ENCODE measurements at places on chromosomes 2 and 18.

DNA sequence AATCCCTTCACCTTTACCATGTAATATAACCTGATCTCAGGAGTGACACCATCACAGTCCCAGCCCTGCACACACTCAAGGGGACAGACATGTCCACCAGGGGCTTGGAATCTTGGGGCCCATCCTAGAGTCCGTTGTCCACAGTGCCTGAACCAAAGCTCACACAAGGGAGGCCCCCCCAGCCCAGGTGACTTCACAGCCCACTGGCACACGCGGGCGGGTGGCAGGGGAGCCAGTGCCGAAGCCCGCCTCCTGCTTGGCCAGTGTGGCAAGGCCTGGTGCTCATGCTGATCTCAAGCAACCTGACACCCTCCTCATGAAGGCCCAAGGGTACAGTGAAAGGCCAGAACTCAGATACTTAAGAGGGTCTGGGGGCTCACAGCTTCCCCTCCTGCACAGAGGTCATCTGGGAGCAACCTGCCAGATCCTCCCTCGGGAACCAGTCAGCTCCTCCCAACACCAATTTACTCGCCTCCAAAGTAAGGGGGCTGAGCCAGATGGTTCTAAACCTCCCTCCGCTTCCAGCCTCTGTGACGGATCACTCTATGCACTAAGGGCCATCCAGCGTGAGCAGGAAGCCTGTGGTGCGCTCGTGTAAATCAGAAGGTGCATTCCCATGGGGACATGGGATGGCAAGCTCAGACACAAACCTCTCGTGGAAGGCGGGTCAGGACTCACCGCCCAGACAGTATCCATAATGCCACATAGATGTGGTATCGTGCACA is 3.2 kb upstream of the RAB17 start:
- no peak for DNase-seq

- no peak for DNase-seq
Observed at GRCh38 chr2:179606141-179606540, 255.3 kb downstream of the ZNF385B start.

DNA sequence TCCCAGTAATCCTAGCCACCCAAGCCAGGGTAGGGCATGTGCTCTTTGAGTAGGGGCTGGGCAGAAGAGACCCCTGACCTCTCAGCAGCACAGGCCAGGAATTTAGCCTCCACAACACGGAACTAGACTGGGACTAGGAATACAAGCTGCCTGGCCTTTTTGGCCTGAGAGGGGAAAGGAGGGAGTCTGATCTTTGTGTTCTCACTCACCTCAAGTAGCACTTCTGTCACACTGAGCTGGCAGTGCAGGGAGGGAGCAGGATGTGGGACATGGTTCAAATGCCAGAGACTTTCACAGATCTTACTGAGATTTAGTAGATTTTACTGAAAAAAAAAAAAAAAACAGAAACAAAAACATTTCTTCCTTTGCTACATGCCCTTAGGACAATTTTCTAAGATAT is 395.2 kb downstream of the CMPK2 start:
- no peak for DNase-seq

DNA sequence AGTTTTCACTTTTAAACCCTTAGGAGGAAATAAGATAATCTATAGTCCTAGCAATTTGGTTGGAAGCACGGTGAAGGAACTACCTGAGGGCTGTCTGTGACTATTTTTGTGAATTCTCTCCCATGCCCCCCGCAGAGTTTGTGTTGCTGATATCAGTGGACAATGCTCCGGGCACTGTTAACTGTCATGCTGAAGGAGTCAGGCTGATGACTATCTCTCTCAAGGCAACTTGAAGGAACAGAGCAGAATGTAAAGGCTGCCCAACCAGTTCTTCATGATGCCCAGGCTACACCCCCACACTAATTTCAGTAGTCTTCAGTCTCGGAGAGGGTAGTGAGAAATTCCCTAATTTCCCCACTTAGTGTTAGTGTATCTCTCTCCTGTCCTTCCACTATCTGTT is 21.6 kb upstream of the RAB6C start:
- DNase-seq, result no peak

DNA sequence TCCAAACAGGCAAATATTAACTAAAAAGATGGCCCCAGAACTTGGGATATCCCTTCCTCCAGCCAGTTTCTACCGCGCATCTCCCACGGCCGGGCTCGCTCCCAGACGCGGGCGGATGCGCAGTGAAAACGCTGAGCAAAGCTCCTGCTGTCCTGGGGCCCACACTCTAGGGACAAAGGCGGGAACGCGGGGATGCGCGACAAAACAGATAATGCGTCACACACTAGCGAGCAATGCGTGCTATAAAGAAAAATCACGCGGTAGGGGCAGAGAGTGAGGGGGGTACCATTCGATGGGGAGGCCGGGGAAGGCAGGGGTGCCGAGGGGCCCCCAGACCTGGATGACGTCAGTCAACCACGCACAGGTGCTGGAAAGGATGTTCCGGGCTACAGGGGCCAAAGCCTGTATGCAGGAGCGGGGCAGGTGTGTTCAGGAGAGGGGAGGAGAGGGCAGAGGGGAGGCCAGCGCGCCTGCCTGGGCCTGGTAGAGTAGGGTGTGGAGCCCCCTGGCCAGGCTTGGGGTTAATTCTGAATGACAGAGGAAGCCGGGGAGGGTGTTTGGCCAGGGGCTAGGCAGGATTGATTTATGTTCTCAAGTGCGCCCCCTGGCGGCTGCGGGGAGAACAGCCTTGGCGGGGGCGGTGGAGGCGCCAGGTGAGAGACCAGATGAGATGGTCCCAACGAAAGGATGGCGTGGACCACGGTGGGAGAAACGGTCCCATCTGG is 14.9 kb upstream of the ITM2C start:
- peak; percentile 69 for DNase-seq

- no peak for DNase-seq
Observed at GRCh38 chr2:159030674-159031380, 62.4 kb downstream of the TANC1 start.

- no peak for DNase-seq
Observed at GRCh38 chr2:209321076-209321475, 102.8 kb upstream of the MAP2 start.

DNA sequence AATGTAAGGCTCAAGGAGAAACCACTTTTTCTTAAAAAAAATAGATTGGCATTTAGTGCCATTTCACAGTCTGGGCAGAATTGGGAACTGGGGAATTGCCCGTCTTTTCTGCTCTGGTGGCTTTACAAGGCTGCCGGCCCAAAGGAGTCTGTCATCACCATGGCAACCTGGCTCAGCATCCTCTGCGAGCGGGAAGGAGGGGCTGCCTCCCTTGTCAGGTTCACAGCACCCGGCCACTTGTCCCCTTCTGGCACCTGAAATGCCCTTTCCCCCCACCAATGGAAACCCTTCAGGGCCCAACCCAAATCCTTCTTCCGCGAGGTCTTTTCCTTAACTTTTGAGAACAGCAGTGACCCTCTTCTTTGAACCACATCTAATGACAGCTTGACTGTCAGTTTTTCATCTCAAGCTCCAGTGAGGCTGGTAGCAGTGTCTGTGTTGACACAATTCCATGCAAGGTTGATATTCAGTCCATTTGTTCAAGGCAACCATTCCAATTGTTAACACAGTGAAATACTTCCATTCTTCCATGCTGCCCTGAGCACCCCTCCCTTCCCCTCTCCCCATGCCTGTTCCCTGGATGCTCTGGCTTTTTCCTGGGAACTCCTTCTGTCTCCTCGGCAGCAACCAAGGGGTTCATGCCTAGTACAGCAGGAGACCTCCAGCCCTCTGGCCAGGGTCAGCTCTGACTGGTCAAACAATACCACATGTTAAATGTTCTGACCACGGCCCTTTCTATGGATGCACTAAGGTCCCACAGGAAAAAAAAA is 79.6 kb downstream of the DNER start:
- DNase-seq, result no peak

DNA sequence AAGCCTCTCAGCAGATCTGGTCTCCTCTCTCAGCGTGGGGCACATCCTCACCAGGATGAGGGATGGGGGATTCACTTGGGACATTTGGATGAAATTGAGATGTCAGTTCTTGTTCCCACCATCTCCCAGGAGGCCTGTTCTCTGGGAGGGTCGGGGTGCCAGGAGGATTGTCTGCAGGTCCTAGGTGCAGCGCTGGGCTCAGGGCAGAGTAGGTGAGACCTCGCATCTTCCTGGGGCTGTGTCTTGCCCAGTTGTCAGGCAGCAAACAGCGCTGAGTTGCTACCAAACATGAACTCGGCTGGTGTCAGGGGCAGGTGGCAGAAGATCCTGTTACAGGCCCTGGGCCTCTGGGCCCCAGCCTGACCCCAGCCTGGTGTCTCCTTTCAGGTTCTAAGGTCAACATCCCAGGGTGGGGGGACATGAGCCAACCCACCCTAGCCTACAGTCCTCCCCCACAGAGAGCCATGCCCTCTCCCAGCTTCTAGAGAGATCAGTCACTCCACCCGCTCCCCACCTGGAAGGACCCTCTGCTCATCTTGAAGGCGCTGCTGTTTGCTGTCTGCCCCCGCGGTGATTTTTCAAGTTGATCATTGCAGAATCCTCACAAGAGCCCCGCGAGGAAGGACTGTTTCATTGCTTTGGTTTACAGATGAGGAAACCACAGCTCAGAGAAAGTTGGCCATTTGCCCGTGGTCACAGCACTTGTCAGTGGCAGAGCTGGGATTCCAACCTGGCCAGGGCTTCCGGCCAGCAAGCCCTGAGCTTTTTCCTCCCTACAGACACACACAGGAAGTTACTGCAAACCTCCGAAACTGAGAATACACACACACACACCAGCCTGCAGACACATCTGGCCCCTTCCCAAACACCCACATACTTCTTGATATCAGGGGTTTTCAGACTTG is 83.9 kb downstream of the STPG4 start:
- peak; percentile 17 for DNase-seq

GRCh38 chr2:179965291-179966258 is 41.5 kb downstream of the CWC22 start:
- DNase-seq, result no peak

DNA sequence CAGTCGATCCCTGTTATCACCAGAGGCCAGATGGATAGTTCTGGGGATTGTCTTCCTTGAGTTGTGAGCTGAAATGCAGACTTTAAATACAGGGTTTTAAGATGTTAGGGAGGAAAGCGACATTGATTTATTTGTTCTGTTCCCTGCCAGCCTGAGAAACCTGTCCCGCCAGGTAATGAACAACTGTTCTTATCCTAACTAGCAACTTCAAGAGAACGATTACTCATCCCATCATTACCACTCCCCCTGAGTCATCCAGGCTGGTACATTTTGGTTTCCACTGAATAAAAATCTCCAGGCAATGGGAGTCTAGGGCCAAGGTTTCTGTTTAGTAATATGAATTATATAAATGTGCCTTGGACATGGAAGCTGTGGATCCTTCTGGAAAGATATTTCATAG is 131.2 kb downstream of the LYPD6B start:
- DNase-seq, result no peak

DNA sequence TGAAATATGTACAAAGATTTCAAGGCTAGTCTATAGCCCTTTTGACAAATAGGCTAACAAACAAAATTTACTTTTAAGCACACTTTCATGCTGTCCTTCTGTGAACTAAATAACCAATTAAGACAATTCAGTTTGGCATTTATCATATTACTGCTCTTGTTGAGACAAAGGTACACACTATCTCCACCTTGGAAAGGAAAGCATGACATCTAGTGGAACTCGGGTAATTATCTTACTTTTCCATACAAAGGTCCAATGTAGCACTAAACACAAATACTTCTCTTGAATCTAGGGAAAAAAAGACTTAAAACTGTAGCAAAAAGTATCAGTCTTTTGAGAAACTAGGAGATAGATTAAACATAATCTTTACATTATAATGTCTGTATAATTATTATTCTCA is 125.0 kb upstream of the CD226 start:
- no peak for DNase-seq

GRCh38 chr18:908758-909724 is 4.4 kb downstream of the ADCYAP1 start:
- no peak for DNase-seq

DNA sequence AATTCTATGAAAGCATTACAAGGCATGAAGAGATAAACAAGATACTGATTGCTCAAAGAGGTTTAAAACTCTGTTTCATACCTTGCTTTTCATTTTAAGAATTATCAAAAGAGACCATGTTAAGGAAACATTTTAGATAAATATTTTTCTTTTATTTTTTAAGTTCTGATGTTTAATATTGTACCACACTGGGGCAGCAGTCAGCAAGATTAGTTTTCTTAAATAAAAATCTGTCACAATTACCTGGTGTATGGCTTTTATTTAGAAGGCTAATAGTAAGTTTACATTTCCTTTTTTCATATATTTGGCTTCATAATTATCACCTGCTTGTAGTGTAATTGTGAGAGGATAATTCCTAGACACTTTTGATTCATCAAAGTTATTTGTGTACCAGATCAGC is 46.4 kb downstream of the ZNF804A start:
- DNase-seq, result no peak

- peak; percentile 82 for DNase-seq
Observed at GRCh38 chr2:232327105-232328031, 51.2 kb upstream of the ALPP start.

DNA sequence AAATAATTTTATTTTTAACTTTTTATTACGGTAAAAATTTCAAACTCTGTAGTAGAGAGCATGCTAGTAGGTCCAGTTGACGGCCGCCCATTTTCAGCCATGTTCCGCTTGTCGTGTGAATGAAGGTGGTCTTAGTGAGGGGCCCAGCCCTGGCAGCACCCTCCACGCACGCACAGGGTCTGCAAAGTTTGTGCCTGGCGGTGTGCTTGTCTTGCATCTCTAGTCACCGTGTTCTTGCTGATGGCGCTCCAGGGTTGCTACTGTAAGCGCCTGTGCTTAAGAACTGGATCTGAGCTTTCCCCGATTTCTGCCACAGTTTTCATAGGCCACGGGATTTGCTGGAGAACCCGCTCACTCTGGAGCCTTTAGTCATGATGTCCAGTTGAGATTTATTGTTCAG is 28.9 kb downstream of the LDLRAD4 start:
- DNase-seq, result no peak

All from activated T-cell treated with anti-CD3 and anti-CD28 coated beads for 48 hours (primary cell).